AG20443 (cell line): ENCODE measurements at places on chromosomes 16 and 17.

DNA sequence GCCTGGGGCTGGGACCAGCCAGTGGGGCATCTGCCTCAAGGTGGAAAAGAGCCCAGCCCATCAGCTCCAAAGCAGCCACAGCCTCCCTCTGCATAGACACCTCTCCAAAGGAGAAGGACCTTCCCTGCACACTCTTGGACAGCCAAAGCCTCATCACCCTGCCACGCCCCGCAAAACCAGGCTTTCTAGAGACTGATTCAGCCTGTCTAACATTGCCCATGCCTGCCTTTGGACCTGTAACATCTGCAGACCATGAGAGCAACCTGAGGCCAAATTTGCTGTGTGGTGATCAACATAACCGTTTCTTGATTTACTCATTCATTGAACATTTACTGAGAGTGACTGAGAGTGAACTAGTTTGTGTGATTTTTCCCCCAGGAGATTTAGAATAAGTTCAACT lies 219.7 kb upstream of the HSBP1 start:
- no peak for DNase-seq

DNA sequence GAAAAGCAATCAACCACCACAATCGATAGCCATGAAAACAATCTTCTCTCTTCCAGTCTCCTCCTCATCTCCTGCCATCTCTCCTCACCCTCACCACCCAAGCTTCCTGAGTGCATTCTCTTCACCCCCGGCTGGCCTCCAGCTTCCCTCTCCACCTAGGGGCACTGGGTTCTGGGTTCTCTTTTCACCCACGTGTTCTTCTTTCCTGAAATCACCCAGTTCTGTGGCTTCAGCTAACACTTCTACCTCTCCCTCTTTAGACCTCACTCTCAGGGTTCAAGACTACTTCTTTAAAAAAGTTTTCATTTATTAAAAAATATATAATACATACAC lies 8.2 kb downstream of the ITGAM start:
- no peak for DNase-seq

- peak; percentile 55 for DNase-seq
Observed at GRCh38 chr17:67477687-67478086, 100.6 kb downstream of the PITPNC1 start.

GRCh38 chr17:5702951-5703510 lies 118.7 kb upstream of the NLRP1 start:
- DNase-seq, result no peak

DNA sequence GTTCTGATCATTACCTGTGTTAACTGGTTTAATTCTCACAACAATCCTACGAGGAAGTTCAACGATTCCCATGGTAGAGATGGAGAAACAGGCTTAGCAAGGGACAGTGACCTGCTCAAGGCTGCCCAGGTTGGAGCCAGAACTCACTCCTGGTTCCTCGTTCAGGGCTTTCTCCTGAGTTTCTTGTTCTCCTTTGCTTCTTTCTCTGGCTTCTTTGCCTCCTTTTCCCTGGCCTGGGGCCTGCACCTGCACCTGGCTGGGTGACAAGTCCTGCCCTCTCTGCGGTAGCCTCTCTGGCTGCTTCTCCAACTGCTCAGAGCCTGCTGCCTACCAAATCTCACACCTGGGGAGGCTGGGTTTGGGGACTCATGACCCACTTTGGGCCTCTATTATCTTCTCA lies 2.8 kb downstream of the CCL22 start:
- DNase-seq, result peak; percentile 4

- no peak for DNase-seq
Observed at GRCh38 chr16:19879241-19879792, 5.3 kb downstream of the GPRC5B start.

GRCh38 chr17:18181358-18181757 lies 2.3 kb upstream of the ALKBH5 start:
- DNase-seq, result no peak

- no peak for DNase-seq
Observed at GRCh38 chr17:7922269-7922844, 6.3 kb upstream of the RNF227 start.

- no peak for DNase-seq
Observed at GRCh38 chr16:28279006-28279405, 13.3 kb upstream of the SBK1 start.

DNA sequence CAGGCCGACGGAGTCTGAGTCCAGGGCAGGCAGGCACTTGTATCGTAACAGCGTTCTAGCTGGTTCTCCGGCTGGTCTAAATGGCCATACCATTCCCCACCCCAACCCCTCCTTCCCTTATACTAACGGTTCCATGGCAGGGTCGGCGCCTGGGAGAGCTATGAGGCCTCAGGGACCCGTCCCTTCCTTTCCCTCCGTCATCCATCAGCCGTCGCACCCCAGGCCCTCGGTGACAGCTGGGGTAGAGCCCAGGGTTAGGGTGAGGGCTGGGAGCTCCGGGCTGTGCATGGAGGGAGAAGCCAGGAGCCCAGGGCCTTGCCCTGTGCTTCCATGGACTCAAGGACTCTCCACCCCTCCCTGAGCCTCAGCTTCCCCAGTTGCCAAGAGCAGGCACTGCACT lies 101.4 kb downstream of the RBFOX3 start:
- no peak for DNase-seq

- no peak for DNase-seq
Observed at GRCh38 chr17:82710499-82711232, 5.8 kb upstream of the FN3KRP start.

GRCh38 chr16:54351171-54351570 lies 64.6 kb upstream of the IRX3 start:
- no peak for DNase-seq

- DNase-seq, result no peak
Observed at GRCh38 chr16:67783353-67783725, 23.0 kb downstream of the RANBP10 start.

DNA sequence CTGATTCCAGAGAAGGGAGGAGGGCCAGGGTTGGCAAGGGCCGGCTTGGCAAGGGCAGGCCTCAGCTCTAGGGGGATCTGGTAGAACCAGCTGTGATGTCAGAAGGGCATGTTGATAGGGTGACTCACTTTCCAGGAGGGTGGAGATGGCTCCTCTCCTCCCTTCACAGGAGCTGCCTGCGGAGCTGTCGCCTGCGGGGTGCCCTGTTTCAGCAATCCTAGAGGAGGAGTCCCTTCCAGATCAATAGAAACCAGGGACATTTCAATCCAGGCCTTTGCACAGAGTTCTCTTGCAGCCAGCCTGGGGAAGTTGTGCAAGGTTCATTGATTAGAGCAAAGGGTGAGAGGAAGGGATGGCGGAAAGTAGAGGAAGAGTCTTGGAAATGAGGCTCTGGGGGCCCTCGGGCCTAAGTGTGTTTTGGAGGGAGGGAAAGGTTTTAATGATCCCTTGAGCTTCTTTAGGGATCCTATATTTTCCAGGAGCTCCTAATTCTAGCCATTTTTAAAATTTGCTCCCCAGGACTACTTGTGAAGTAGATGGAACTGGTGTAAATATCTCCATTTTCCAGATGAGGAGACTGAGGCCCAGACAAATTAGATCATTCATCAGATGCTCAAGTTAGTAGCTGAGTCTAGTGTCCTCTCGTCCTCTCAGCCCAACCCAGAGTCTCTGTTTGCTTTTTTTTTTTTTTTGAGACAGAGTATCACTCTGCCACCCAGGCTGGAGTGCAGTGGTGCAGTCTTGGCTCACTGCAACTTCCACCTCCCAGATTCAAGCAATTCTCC lies 24.8 kb upstream of the CSNK2A2 start:
- DNase-seq, result peak; percentile 67

DNA sequence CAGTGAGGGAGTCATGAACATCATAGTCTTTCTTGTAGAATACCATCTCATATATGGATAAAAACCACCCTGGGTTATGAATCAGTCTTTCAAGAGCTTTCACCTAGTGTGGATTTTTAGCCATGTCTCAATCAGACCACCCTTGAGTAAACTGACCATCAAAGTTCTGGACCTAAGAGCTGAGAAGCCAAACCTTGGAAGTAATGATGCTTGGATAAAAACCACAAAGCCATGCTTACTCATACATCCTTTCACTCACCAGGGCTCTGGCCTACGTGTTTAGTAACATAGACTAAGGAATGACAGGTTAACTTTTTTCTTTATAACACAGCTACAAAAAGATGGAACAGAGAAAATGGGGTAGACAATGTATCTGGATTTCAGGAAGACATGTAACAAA lies 167.2 kb downstream of the STX8 start:
- no peak for DNase-seq

GRCh38 chr16:30084816-30085159 lies 6.9 kb downstream of the TBX6 start:
- DNase-seq, result peak; percentile 54

- DNase-seq, result no peak
Observed at GRCh38 chr17:77857613-77858012, 100.9 kb upstream of the TNRC6C start.

- no peak for DNase-seq
Observed at GRCh38 chr16:49832177-49832576, 23.7 kb downstream of the ZNF423 start.

- DNase-seq, result no peak
Observed at GRCh38 chr17:1108478-1108764, 71.4 kb downstream of the ABR start.

- DNase-seq, result no peak
Observed at GRCh38 chr16:23920899-23921298, 85.1 kb downstream of the PRKCB start.

GRCh38 chr17:73138541-73139138 lies 26.2 kb upstream of the SSTR2 start:
- DNase-seq, result no peak

DNA sequence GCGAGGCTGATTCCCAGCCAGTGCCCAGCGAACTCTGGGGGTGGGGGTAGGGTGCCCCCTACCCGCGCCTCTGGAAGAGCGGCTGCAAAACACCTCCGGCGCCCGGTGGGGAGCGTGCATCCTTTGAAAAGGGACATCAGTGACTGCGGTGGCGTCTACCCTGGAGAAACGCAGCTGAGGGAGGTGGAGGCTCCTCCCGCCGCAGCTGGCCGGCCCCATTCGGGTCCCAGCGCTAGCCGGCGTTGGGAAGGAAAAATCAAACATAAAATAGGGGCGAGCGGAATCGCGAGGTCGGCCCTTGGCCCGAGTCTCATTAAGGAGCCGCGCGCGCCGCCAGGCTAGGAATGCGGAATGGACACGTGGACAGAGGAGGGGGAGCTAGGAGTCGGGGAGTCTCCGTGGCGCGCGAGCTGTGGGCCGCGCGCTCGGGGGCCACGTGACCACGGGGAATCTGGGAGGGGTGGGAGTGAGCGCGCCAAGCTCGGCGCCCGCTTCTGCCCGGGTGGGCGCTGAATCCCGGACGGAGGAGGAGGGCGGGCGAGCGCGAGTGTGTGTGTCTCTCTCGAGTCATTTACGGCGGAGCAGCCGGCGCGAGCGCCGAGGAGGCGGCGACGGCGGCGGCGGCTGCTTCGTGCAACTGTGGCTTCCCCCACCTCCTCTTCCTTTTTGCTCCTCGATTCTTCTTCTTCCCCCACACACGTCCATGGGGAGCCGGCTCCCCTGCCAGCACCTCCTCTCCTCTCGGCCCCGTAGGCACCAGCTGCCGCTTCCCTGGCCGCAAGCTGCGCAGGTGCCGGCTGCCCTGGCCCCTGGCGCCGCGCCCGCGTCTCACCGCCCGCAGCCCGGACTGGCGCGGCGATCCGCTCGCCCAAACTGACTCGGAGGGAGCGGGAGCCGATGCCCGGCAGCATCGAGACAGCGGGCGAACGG lies at the start of gene TMEM132E:
Gene TMEM132E (plus strand): TSS at position 566 of the 930 bp plus-strand sequence. CDS start 1,495 bp downstream, outside the sequence.
- peak; percentile 59 for DNase-seq

DNA sequence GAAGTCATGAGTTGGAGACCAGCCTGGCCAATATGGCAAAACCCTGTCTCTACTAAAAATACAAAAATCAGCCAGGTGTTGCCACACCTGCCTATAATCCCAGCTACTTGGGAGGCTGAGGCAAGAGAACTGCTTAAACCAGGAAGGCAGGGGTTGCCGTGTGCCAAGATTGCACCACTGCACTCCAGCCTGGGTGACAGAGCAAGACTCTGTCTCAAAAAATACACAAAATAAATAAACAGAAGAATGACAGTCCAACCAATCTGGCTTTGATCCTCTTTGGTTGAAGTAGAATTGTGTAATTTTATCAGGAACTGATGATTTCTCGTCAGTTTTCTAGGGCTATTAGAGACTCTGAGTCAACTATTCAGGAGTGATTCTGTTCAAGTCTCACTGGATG lies 79.4 kb downstream of the SLC5A11 start:
- DNase-seq, result no peak

DNA sequence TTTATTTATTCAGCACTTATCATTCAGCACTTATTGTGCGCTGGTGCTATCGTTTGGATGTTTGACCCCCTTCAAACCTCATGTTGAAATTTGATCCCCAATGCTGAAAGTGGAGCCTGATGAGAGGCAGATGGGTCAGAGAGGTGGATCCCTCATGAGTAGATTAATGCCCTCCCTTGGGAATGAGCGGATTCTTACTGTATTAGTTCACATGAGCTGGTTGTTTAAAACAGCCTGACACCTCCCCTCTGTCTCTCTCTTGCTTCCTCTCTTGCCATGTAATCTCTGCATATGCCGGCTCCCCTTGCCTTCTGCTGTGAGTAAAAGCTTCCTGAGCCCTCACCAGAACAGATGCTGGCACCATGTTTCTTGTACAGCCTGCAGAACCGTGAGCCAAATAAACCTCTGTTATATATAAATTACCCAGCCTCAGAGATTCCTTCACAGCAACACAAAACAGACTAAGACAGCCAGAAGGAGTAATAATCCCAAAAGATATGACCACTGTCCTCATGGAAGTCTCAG lies 111.1 kb downstream of the CACNG3 start:
- no peak for DNase-seq

DNA sequence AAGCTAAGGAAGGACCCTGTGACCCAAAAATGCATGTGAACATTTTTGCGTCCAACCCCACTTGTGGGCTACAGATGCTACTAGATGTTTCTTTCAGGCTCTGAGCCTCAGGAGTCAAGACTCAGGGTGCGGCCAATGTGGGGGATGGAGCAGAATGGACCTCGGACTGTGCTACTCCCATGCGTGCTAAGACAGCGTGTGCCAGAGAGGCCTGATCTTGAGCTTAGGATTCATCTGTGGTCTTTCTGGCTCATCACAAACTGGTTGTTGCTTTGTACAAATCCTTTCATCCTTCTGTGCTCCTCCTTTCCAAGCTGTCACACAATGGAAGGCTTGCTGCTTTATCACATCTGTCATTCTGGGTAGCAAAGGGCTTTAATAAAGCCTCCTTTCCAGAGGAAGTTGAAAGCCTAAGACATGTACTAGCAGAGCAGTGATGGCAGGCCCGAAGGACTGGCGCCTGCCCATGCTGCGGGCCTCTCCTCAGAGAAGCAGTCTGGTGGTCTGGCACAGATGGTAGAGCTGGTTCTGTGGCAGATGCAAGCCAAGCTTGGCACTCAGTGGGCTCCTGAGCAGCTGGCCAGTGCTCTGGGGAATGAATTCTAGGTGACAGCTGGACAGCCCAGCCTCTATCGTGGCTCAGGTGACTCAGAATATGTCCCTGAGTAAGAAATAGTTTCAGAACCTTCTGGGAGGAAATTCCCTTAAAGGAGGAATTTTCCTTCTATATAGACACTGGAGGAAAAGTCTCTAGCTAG lies 27.8 kb downstream of the COG4 start:
- no peak for DNase-seq

GRCh38 chr17:2904135-2904534 lies 107.9 kb downstream of the RAP1GAP2 start:
- DNase-seq, result peak; percentile 38

GRCh38 chr17:17021194-17021863 lies 20.9 kb upstream of the MPRIP start:
- DNase-seq, result peak; percentile 84
